Stimulated activated naive CD4-positive, alpha-beta T cell treated with Interleukin-2 at 50 U/mL for 16 hours (primary cell): ENCODE measurements at places on chromosomes 2 and 18.

- DNase-seq, result no peak
Measured at GRCh38 chr2:3595404-3595803, 492 bp downstream of the COLEC11 start.

GRCh38 chr2:26542194-26542455 is 64.2 kb upstream of the OTOF start:
- DNase-seq, result no peak

DNA sequence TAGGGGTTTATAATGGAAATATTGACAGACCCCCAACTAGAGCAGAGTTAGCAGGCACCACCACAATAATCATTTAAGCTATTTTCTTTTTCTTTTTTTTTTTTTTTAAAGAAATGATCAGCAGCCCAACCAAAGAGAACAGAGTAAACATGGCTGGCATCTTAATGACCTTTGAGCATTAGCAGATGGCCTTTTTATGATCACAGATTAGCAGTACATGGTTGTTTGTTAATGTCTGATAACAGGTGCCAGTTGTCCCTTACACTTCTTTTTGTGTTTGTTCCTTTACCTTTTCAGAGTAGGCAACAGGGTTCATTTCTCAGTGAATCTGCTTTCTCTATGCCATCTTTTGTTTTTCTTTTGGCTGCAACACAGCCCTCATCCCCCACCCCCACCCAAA is 747.0 kb downstream of the BCL11A start:
- no peak for DNase-seq

GRCh38 chr2:163934131-163934530 is 198.3 kb upstream of the FIGN start:
- DNase-seq, result no peak
